Activated CD4-positive, alpha-beta T cell treated with anti-CD3 and anti-CD28 coated beads, Interleukin-2, amount 50 U/mL, for 16 hours (primary cell): ENCODE measurements at places on chromosomes 2 and 18.

- no peak for DNase-seq
Measured at GRCh38 chr2:27185331-27186026, 26.4 kb upstream of the ATRAID start.

- no peak for DNase-seq
Measured at GRCh38 chr2:88737385-88737784, 45.9 kb downstream of the RPIA start.

- DNase-seq: no peak
Measured at GRCh38 chr2:47313728-47314127, 89.2 kb upstream of the MSH2 start.

DNA sequence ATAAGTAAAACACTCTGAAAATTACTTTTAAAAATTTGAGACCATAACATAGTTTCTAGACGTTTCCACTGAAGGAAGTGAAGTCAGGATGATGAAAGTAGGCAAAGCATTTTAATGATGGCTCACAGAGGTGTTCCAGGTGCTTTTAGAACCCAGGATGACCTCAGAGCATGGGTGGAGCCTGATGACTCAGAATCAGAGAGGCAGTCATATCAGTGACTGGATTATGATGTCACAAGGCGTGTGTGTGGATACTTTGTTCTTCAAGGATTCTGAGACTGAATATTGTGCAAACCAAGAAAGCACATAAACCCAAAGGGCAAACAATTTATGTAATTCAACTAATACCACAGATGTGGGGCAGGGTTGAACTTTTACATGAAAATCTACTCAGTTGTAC is 208.0 kb upstream of the FBXO11 start:
- DNase-seq: peak; percentile 72

DNA sequence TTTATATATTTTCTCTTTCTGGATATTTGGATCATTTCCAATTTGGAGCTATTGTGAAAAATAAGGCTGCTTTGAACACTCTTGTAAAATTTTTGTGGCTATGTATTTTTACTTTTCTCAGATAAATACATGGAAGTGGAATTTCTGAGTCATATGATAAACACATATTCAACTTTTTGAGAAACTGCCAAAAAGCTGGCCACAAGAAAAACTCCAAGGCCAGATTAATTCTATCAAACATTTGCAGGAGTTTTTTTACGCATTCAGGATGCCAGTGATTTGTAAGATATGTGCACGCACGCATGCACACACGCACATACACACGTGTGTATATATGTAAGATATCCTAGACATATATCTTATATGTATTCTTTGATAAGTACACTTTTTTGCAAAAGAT is 477.5 kb upstream of the SPHKAP start:
- DNase-seq: no peak

DNA sequence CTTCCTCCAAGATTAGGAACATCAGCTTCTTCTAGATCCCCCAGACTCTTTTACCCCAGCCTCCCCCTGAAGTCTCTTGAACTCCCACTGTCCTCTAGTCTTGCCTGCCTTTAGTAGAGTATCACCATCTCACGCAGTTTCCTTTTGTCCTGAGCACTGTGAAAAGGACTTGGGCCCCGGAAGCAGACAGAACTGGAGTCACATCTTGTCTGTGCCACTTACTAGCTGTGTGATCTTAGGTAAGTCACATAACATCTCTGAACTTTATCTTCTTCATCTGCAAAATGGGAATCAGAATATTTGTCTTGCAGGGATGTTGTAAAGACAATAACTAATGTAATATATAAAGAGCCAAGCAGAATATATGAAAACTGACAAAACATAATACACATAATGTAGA is 8.4 kb upstream of the TRABD2A start:
- no peak for DNase-seq

GRCh38 chr2:183948861-183949260 is 649.5 kb upstream of the ZNF804A start:
- no peak for DNase-seq

GRCh38 chr2:16262526-16263178 is 322.3 kb downstream of the MYCN start:
- DNase-seq: no peak

- DNase-seq: peak; percentile 59
Measured at GRCh38 chr18:47100212-47100831, 50.0 kb downstream of the HDHD2 start.

GRCh38 chr2:174581491-174581890 is 16.1 kb downstream of the WIPF1 start:
- DNase-seq: peak; percentile 47

- DNase-seq: no peak
Measured at GRCh38 chr2:9748577-9748976, 94.7 kb upstream of the TAF1B start.

- no peak for DNase-seq
Measured at GRCh38 chr2:135733045-135733444, 8.6 kb upstream of the UBXN4 start.
